ENCODE measurements at places on chromosomes 2 and 18.

DNA sequence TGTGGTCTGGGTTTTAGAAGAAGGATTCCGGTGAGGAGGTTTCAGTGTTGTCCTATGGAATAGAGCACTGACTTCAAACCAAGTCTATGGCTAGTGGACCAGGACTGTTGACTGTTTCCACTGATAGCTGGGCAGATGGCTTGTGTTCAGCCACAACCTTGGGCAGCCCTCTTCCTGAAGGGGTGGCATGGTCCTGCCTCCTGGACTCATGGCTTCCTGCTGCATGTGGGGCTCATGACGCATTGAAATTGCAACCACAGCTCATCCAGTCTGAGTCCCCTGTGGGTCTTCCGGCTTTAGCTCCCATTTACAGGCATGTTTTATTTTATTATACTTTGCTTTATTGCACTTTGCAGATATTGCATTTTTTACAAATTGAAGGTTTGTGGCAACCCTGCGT, 105.0 kb downstream of the B3GNT2 start:
- no peak for DNase-seq

GRCh38 chr2:29016504-29016903, 35.4 kb downstream of the TOGARAM2 start:
- no peak for DNase-seq

- no peak for DNase-seq
Observed at GRCh38 chr2:152564754-152565551, 152.3 kb downstream of the PRPF40A start.

GRCh38 chr2:187138265-187138664, 289.3 kb upstream of the ZSWIM2 start:
- DNase-seq, result peak; percentile 47

DNA sequence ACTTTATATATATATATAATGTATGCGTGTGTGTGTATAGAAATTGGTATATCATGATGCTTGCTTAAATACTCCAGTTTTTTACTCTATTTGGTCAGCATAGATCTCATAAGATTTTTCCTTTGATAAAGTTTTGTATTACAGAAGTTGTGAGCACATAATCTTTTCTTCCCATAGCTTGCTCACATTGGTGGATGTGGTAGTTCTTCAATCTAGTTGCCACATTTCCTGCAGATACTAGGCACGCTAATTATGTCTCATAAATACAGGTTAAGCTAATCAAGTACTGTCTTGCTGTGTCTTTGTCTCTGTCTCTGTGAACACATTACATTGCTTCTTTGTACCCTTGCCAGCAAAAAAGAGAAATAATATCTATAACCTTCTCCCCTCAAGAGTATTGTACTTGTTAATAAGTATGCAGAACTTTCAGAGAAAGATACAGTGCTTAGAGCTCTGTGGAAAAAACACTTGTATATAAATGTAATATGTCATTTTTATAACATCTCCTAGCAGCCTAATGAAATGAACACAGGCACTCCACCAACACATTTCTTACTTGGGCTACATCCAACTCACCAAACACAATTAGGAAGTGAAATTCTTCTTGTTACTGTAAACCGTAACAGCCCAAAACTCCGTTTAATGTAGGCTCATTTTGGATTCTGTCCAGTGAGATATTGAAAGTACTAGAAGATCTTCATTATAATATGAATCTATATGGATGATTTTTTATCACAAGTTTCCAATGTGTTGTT, 306.7 kb upstream of the SLC8A1 start:
- no peak for DNase-seq

DNA sequence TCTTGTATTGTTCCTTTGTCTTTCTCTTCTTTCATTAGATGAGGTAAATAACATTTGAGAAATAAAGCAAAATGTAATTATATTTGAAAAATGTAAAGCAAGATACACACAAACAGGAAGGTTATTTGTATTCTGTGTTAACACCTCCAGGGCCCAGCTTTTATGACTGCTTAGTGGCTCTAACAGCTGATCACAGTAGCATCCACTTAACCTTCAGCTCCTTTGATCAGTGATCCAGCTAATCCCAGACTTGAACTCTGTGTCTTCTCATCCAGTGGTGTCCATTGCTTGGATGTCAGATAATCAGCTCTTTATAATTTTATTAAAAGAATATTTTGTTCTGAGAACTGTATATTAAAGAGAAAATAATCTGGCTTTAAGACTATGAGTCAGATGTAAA, 44.5 kb downstream of the PSMD14 start:
- DNase-seq, result no peak
